ENCODE measurements at places on chromosomes 11 and 22. TPM values are rescaled to one million over a fixed set of nuclear protein-coding genes. Genes with fewer than 3 reads are reported as not detected.

The OR52I1 gene
- total RNA-seq = not detected

The FOSL1 gene
- total RNA-seq = 0.21 TPM

The MRGPRE gene
- total RNA-seq = 0.41 TPM

The MGAT3 gene
- total RNA-seq = 2.9 TPM

The PANX2 gene
- 0.31 TPM for total RNA-seq

The MMP12 gene
- total RNA-seq = not detected
